Thymus (tissue), 14 donors: ENCODE measurements at places on chromosomes 5 and 9. TPM values are rescaled to one million over a fixed set of nuclear protein-coding genes. Genes with fewer than 3 reads are reported as not detected.

Gene TSLP
- 0.09 TPM for total RNA-seq

Gene ASS1
- total RNA-seq: 9.1 TPM

Gene PGM5
- total RNA-seq: 4.3 TPM

DNA sequence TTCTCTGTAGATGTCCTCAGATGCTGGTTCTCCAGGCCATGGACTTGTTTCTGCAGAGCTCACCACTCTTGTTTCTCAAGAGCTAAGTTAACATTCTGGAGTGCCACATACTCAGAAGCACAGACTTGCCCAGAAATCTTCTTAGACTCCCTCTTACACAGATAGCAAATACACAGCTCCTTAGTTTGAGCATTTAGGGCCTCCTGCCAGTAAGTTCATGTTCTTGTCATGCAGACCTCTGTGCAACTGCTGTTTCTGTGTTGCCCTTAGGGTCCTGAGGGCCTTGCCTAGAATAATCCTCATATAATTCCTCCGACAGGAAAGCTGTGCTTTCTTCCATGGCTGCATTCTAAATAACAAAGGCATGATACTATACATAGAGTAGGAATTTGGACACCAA, 1.3 kb upstream of the PTPDC1 start:
- DNase-seq: no peak

DNA sequence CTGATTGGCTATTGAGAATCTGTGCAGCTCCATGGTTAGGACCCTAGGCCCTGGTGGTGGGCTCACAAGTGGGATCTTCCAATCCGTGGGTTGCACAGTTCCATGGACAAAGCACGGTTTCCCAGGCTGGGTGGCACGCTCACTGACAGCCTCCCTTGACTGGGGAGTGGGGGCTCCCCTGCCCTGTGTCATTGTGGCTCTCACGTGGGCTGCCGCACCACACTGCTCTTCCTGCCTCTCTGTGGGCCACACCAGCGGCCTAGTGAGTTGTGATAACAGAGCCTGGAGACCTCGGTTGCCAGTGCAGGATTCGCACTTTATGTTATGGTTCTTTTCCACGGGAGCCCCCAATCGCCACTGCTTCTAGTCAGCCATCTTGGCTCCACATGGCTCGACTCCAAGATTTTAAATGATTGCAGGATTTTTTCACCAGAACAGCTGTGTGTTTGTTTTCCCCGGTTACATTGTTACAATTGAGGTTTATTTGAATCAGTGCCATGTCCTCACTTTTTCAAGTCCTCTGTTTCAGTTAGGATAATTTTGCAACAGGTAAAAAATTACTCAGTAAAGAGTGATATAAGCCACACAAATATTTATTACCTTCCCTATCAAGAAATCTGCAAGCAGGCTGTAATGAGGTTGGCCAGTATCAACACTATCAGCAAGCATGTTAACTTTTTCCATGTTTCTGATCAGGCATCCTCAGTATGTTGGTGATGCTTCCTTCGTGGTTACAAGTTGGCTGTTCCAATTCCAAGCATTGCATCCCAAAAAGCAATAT, 253.8 kb downstream of the ZNF608 start:
- DNase-seq: no peak

DNA sequence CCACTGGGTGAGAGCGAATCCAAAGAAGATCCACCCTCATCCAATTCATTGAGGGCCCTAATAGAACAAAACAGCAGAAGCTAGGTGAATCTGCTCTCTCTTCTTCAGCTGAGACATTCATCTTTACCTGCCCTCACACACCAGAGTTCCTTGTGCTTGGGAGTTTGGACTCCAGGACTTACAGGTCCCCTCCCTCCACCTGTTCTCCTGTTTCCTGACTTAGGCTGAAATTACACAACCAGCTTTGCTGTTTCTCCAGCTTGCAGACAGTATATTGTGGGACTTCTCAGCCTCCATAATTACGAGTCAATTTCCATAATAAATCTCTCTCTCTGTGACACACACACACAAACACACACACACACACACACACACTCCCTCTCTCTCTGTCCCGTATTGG, 19.1 kb downstream of the TMEM171 start:
- no peak for DNase-seq

DNA sequence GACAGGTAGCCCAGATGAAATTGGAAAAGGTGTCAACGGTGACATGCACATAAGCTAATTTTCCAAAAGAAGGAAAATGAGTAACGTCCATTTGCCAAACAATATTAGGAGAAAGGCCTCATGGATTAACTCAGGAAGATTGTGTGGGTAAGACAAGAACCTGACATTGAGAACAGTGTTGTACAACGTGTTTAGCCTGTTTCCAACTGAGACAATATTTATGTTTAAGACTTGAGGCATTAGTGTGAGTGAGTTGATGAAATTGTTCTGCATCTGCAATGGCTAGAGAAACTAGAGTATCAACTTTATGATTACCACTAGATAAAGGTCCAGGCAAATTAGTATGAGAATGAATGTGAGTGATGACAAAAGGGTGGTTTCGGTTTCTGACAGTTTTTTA, 191.3 kb upstream of the RAI14 start:
- DNase-seq: no peak

DNA sequence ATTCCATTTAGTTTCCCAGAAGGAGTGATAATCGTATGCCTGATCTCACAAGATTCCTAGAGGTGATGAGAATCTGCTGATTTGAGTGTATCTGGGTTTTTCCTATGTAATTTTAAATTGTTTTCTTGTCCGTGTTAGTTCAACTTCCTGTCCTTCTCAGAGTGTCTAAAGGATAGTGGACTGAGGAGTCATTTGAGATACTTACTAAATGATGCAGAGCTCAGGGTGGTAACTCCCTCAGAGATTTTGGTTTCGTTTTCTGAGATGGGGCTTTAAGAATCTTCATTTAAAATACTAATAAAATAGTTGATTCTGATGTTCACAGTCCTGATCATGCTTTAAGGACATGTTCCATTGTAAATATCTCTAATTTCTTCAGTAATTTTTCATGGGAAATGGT, 30.3 kb downstream of the MELK start:
- no peak for DNase-seq
